Stimulated activated CD4-positive, alpha-beta T cell treated with anti-CD3 and anti-CD28 coated beads, Interleukin-1b, Interleukin-23, amount 100 ng/mL, for 1 hour (primary cell): ENCODE measurements at places on chromosomes 1 and 21.

- no peak for DNase-seq
Measured at GRCh38 chr1:109256971-109257681, 7.8 kb downstream of the CELSR2 start.

GRCh38 chr1:88089961-88090360 is 594.1 kb upstream of the PKN2 start:
- DNase-seq, result no peak

- DNase-seq, result no peak
Measured at GRCh38 chr21:24594082-24594481, 1013.2 kb downstream of the MRPL39 start.

GRCh38 chr1:2001773-2002411 is 1.7 kb downstream of the CFAP74 start:
- no peak for DNase-seq

GRCh38 chr1:22506130-22506692 is 54.6 kb downstream of the ZBTB40 start:
- DNase-seq, result no peak

DNA sequence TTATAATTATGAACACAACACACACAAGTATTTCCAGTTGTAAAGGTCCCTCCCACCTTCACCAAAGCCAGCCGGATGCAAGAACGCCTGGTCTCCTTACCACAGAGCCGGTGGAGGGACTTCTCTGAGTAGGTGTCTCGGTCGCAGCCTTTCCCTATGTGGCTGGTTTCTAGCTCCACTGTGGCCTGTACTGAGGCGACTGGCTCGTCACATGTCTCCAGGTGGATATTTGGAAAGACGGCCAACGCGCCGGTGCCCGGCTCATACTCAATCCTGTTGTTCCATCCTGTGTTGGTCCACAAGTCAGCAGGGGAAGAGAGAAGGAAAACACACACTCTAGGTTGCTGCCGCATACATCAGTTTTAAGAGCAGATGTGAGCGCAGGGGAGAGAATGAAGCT is 74.4 kb downstream of the CLSTN1 start:
- no peak for DNase-seq
